ENCODE measurements at places on chromosomes 2 and 18.

- no peak for DNase-seq
Observed at GRCh38 chr2:36473230-36473629, 117.7 kb downstream of the CRIM1 start.

GRCh38 chr2:84378960-84379359, 80.1 kb downstream of the SUCLG1 start:
- no peak for DNase-seq

- DNase-seq, result no peak
Observed at GRCh38 chr2:203937788-203938187, 1.2 kb downstream of the ICOS start.

GRCh38 chr2:46362667-46363012, 65.4 kb downstream of the EPAS1 start:
- DNase-seq, result no peak

- DNase-seq, result no peak
Observed at GRCh38 chr2:85814802-85815550, 61.2 kb downstream of the ATOH8 start.

DNA sequence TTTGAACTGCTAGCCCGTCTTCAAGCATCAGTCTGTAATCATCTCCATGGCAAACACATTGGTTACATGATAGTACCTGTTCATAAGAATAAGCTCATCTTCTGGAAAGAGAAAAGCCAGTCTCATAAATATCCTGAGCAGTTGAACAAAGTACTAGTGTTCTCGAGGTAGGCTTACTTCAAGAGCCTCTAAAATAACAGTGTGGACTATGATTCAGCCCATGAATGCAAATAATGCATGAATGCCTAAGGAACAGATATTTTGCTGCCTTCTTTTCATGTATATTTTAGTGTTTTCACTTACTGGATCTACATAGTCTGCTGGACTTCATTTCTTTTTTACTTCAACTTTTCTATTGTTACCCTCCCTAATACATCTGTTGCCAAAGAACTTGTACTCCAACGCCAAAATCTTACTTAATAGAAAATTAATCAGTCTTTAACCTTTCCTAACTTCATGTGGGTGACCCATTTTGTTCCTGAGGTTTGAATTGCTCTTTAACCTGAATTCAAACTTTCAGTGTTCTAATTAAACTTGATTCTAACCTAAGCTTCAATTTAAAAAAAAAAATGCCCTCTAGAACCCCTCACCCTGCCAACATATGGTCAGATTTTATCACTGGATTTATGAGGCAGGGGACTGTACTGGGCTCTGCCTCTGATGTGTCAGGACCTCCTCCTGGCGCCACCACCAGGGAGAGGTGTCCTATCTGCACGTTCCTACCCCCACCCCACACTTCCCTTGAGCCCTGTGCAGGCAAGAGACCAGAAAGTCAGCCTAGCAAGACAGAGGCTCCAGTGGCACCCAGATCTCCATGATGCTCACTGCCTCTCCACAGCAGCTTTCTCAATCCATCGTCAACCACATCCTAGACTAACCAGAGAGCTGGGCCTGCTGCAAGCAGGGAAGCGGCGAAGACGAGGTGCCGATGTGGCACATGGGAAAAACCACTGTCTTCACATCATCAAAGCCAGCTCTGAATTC, 264.7 kb upstream of the ID2 start:
- no peak for DNase-seq

DNA sequence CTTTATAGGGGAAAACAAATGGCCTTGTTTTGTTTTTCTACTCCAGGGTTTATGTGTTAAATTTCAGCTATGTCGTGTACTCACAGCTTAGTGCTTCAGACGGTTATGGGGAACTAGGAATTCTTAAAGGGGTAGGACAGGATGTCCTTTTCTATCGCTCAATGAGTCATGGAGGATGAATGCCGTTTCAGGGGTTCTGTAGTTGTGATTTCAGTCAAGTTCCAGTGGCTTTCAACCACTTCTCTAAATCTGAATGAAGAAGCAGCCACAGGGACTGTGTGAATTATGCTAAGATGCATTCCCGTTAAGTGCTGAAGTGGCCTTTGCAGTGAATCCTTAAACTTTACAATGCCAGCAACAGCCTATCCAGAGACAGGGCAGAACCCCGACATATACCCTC, 1231.7 kb upstream of the ZEB2 start:
- DNase-seq, result no peak

- no peak for DNase-seq
Observed at GRCh38 chr18:67577386-67577785, 60.9 kb upstream of the DSEL start.

- DNase-seq, result no peak
Observed at GRCh38 chr2:156339110-156339847, 6.8 kb upstream of the NR4A2 start.

GRCh38 chr2:32770360-32770759, 142.5 kb downstream of the TTC27 start:
- DNase-seq, result no peak

- DNase-seq, result peak; percentile 20
Observed at GRCh38 chr2:37561615-37562569, 109.5 kb downstream of the CDC42EP3 start.

DNA sequence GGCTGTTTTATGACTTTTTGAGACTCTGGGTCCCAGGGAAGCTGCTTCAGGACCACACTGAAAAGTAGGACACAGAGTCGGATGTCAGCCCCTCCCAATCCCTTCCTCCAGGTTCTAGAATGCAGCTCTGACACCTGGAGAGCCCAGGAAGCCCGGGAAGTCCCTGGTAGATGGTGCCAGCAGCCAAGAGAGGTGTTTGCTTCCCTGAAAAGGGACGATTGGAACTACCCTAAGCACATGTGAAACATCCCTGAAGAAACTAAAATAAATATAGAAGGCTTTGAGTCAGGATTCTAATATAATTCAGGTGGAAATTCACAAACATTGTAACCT, 163.2 kb upstream of the CYRIA start:
- no peak for DNase-seq

DNA sequence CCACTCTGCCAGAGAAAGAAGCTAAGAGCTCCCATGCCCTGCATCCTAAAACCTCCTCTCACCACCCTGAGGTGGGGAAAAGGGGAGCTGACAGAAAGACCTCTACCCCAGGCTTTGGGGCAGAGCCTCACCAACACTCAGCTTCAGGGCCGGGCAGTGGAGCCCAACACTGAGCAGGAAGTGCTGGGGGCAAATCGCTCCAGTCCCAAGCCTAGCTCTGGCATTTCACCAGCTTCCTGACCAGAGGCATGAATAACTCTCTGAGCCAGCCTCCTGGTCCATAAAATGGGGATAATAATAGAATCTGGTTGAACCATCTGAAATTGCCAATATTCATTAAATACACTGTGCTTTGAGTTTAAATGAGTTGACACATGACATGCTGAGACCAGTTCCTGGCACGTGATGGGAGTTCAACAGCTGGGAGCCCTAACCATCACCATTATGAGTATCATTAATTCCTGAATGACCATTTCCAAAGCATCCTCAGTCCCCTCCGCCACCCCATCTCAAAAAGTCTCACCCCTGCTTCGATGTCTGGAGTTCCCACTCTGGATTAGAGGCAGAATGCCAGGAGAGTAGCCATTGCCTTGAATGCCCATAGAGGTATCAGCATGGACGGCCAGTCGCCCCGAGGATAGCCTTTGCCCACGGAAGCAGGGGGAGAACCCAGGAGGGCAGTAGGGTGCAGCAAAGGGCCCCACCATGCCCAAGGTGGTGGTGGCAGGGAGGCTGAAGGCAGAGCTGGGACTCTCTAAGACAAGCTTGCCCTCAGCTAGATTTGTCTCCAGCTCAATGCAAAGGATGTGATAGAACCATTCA, 153.4 kb downstream of the TNS1 start:
- DNase-seq, result no peak

DNA sequence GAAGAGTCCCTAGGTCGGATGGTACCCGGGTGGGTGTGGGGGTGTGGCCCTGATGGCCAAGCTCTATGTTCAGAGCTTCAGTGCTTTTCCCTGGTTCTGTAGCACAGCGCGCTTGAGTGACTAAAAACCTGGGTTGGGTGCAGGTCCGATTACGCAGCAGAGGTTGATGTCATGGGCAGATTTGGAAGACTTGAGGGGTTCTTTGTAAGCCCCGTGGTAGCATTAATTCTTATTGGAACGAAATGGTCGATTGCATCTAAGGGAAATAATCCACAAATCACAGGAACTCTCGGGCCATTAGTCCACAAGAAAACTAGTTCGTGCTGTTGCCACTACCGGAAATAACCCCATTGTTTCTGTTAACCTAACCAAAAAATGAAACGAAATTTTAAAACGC, 9.0 kb downstream of the HOXD8 start:
- no peak for DNase-seq

DNA sequence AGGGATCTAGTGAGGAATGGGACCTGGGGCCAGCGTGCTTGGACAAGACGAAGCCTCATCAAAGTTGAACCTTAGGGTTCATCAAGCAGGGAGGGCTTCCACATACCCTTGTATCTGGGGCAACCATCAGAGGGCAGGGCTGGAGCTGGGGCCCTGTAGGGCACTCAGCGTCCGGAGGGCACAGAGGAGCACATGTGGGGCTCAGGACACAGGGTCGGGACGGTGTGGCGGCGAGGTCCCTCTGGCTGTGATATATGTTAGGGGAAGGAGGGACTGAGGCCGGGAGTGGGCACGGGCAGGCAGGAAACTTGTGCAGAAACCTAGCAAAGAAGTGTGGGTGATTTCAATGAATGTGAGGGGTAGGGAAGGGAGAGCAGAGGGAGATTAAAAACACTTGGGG, 244.0 kb downstream of the AGAP1 start:
- DNase-seq, result no peak

DNA sequence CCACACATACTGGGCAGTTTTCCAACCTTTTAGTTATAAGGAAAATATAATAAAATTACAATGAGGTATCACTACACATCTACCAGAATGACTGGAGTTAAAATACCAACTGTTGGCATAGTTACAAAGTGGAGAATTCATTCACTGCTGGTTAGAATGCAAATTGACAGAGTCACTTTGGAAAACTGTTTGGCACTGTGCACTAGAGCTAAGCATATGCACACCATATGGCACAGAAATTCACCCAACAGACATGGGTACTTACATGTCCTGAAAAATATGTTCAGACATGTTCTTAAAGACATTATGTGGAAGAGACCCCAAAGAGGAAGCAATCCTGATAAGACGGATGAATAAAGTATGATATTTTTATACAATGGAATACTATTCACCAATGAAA, 686.1 kb upstream of the RAB6C start:
- no peak for DNase-seq

- no peak for DNase-seq
Observed at GRCh38 chr2:207091176-207091575, 74.6 kb downstream of the KLF7 start.

DNA sequence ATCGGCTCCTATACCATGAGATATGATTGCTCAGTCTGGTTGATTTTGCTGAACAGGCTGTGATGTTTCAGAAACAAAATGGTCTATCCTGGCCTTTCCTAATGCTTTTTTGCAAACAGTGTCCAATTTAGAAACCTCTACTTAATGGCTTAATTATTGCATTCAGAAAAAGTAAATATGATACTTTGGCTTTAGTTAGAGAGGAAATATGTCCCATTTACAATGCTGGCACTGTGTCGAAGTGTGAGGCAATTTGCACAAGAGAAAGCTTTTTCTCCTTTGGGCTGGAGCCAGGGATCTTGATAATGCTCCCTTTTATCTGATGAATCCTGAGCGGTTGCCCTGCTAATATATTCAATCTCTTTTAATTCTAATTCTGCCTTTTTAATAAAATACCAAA, 418.9 kb downstream of the EPHA4 start:
- no peak for DNase-seq

- no peak for DNase-seq
Observed at GRCh38 chr2:109582928-109583895, 30.6 kb downstream of the SEPTIN10 start.

GRCh38 chr2:117858336-117858735, 43.8 kb downstream of the DDX18 start:
- no peak for DNase-seq

GRCh38 chr2:220785178-220785577, 786.9 kb downstream of the EPHA4 start:
- no peak for DNase-seq

DNA sequence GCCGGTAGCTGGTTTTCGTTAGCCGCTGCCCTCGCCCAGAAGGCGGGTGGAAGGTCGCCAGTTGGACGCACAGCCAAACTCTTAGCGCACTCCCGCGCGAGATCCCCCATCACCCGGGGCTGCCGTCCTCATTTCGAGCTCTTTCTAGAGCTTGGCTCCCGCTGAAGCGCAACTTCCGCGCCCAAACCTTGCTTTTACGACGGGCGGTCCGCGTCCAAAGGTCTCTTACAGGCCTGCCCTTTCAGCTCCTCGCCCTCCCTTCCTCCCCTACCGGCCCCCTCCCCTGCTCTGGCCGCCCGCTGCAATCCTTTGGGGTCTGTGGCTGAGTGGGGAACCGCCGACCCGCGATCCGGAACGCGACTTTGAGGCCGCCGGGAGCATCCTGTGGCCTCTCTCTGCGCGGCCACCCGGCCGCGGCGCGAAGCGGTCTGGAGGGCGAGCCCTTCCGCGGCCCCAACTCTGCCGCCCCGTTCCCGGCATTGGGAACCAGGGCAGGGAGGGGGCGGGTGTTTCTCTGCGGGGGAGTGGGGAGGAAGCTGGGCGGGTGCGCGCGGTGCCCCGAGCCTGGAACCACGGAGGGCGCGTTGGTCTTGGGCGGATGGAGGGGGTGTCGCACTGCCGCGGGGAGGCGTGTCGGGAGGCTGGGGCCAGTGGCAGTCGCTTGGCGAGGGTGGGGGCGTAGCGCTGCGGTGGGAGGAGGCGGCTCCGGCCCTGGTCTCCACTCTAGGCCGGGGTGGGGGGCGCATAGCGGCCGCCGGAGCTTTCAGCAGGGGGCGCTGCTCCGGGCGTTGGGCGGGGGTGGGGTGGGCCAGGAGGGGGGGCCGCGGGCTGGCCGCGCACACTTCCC, at the start of gene GDF7:
Gene GDF7, plus strand, starts transcription at position 841 of the 847 bp plus-strand sequence. CDS start 96 bp downstream, outside the sequence.
- DNase-seq, result no peak

DNA sequence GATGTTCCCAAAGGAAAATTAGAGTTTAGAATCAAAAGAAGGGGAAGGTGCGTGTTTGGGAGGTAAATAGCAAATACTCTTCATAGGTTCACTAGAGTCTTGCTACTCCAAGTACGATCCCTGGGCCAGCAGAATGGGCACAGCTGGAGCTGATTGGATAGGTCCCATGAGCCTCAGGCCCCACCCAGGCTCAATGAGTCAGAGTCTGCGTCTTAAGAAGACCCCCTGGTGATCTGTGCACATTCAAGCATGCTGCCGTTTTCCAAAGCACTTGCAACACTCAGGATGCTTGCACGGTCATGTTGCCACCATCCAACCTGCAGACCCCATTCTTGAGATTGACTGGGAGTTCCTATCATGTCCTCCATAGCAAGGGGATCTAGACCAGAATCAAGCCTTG, 40.5 kb downstream of the ABCG8 start:
- DNase-seq, result no peak

- no peak for DNase-seq
Observed at GRCh38 chr2:200356321-200356720, 49.8 kb downstream of the SPATS2L start.

- peak; percentile 7 for DNase-seq
Observed at GRCh38 chr2:188784269-188784762, 189.9 kb upstream of the COL3A1 start.

DNA sequence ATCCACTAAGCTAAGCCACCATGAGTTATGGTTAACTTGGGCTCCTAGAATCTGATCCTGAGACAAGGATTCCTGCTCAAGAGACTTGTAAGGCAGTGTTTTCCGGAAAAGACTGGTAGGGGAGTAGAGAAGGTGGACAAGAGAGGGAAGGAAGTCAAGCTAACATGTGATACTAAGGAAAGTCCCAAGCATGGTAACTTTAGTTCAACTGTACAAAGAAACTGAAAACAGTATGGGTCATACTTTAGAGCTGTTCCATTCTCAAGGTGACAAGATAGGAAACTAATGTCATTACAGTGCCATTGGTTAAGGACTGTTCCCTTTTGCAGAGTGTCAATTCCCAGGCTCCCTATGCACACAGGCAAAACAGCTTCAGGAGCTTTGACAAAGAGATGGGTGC, 5.8 kb downstream of the MYO5B start:
- no peak for DNase-seq
